Panc1 (cell line): ENCODE measurements at places on chromosomes 3 and 15. TPM values are rescaled to one million over a fixed set of nuclear protein-coding genes. Genes with fewer than 3 reads are reported as not detected.

The NRROS gene
- total RNA-seq: 8.8 TPM

The RUVBL1 gene
- 122 TPM for total RNA-seq

The VIPR1 gene
- 0.41 TPM for total RNA-seq

The PLCD1 gene
- 1.8 TPM for total RNA-seq

DNA sequence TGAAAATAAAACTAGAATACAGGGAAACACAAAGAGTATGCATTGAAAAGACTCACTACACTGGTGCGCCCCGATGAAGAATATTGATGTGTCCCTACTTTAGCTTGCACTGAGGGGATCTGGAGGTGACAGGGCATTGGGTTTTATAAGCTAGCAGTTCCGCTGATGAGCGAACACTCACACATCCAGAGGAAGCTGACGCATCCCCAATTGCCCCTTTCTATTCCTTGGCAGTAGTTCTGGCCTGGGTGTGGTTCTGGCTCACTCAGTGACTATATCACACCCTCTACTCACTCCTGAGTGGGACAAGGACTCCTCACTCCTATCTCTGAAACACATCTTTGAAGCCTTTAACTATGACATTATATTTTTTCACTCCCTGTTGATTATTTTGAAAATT lies 71.0 kb downstream of the B3GNT5 start:
- no peak for DNase-seq

- no peak for DNase-seq
Measured at GRCh38 chr3:25665315-25666280, 891 bp upstream of the TOP2B start.

The CILP gene
- total RNA-seq: 0.08 TPM

- DNase-seq: no peak
Measured at GRCh38 chr15:60627298-60627943, 148.5 kb upstream of the ICE2 start.

- DNase-seq: no peak
Measured at GRCh38 chr3:180123928-180124327, 87.2 kb upstream of the PEX5L start.

GRCh38 chr3:3074551-3075257 lies 35.5 kb downstream of the IL5RA start:
- no peak for DNase-seq

The SLC26A6 gene
- total RNA-seq: 36.3 TPM

DNA sequence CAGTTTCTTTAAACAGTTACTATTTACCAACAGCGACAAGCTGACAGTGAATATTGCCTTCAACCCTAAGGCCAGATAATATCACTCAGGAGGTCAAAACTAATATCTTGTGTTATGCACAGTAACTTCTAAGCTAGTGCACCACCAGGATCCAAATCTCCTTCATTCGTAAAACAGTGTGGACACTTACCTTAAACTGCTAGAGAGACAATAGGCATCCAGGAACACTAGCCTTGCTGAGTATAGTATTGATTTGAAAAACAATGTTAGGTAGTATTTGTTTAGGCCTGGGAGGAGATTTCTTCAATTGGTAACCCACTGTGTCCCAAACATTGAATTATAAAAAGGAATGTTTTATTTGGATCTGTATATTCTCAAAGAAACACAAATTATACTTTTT lies 707.9 kb upstream of the UBE2E2 start:
- no peak for DNase-seq

- DNase-seq: no peak
Measured at GRCh38 chr15:65918945-65919344, 49.7 kb downstream of the RAB11A start.

The GALNT15 gene
- 0.10 TPM for total RNA-seq
